ENCODE measurements at places on chromosomes 16 and 17. TPM values are rescaled to one million over a fixed set of nuclear protein-coding genes. Genes with fewer than 3 reads are reported as not detected.
A peak's percentile ranks its signal among the peaks of the same experiment; 100 is the strongest.

DNA sequence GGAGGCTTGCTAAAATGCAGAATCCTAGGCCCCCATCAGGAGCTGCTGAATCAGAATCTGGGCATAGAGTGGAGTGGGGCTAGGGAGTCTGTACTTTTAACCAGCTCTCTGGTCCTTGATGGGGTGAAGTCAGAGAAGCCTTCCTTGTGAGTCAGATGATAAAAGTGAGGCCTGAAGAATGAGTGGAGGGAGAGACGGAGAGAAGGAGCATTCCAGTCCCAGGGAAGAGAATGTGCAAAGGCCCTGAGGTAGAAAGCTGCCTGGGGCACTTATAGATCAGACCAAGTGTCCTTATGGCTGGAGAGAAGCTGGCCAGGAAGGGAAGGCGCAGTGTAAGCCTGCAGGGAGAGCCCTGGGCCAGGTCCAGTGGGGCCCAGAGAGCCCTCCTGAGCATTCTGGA is 235.1 kb upstream of the NLRP1 start:
- no peak for DNase-seq
- H3K27ac ChIP-seq = no peak overlapping the region
- no peaks in the 10 kb centered on the region for H3K36me3 ChIP-seq
- H3K4me1 ChIP-seq = no peaks in the 10 kb centered on the region
- H3K27me3 ChIP-seq = no peaks in the 10 kb centered on the region

- no peak overlapping the region for H3K27ac ChIP-seq
- H3K4me1 ChIP-seq = no peaks in the 10 kb centered on the region
- DNase-seq = no peak
- no peaks in the 10 kb centered on the region for H3K27me3 ChIP-seq
- no peak overlapping the region for H3K4me3 ChIP-seq
- H3K36me3 ChIP-seq = no peaks in the 10 kb centered on the region
Measured at GRCh38 chr17:14833201-14833785, 431.8 kb downstream of the PMP22 start.

- H3K36me3 ChIP-seq = peaks cover 21% of the 10 kb centered on the region
- H3K4me1 ChIP-seq = peaks cover 12% of the 10 kb centered on the region
- H3K4me3 ChIP-seq = no peak overlapping the region
- no peaks in the 10 kb centered on the region for H3K27me3 ChIP-seq
Measured at GRCh38 chr16:28503470-28504259, 3.0 kb downstream of the IL27 start.

DNA sequence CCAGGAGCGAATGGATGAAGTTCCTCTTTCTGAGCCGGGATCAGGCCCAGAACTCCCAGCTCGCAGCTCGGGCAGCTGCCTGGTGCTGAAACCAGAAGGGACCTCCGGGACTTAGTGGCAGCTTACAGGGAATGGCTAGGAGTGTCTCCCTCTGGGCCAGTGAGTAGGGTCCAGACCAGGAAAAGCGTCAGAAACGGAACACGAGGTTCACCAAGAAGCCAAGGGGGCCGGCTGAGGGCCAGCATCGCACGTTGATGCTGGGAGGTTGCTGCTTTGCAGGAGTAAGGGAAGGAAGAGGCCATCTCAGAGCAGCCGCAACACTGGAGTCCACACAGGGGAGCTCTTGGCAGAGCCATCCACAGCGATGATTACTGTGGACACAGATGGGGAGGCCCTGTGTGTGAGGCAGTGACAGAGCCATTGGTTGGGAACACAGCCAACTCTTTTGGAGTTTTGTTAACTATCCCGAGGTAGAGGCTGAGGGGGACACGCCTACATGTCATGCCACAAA is 74.0 kb upstream of the CREBBP start:
- H3K36me3 ChIP-seq = no peaks in the 10 kb centered on the region
- DNase-seq = no peak
- no peak overlapping the region for H3K4me3 ChIP-seq
- H3K4me1 ChIP-seq = no peaks in the 10 kb centered on the region
- H3K27ac ChIP-seq = no peak overlapping the region

- no peak for DNase-seq
- peaks cover 8% of the 10 kb centered on the region for H3K4me1 ChIP-seq
- H3K4me3 ChIP-seq = no peak overlapping the region
- no peaks in the 10 kb centered on the region for H3K27me3 ChIP-seq
Measured at GRCh38 chr17:55332296-55333041, 67.7 kb downstream of the HLF start.

GRCh38 chr17:20203761-20204263 is 194.7 kb downstream of the SPECC1 start:
- no peak overlapping the region for H3K27ac ChIP-seq
- H3K36me3 ChIP-seq = no peaks in the 10 kb centered on the region
- H3K4me3 ChIP-seq = no peak overlapping the region
- no peaks in the 10 kb centered on the region for H3K4me1 ChIP-seq
- no peaks in the 10 kb centered on the region for H3K27me3 ChIP-seq

GRCh38 chr16:11264155-11264832 is 4.8 kb downstream of the TNP2 start:
- peaks cover 5% of the 10 kb centered on the region for H3K4me1 ChIP-seq
- no peaks in the 10 kb centered on the region for H3K27me3 ChIP-seq
- H3K36me3 ChIP-seq = no peaks in the 10 kb centered on the region
- no peak overlapping the region for H3K27ac ChIP-seq
- H3K4me3 ChIP-seq = no peak overlapping the region
- no peak for DNase-seq

DNA sequence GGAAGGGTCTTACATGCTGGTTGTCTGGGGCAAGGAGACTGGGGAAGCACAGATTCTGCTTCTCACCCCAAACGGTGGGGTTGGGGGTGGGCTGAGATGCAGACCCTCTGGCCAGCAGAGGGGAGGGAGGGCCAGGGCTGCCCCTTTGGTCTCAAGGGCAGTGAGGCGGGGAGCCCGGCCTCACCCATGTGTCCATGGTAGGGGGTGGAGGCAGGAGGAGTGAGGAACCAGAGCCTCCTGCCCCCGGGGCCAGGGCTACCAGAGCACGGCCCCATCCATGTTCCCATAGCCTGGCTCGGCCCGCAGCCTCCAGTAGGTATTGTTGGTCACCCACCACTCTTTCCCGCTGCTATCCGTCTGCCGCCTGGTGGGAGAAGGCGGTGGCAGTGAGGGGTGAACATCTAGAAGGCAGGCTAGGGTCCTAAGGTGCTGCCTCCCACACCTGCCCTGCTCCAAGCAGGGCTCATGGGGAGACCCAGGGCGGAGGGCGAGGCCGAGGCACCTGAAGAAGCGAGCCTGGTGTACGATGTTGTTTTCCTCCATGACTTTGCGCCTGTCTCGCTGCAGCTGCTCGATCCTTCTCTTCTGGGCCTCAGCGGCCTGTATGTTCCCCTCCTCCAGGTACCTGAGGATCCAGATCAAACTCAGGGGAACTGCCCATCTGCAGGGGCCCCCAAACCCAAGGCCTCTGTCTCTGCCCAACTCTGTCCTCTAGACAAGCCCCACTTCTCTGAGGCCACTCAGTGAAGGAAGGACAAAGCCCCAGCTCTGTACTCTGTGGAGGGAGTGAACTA is 13.4 kb downstream of the OSBPL7 start:
- DNase-seq = no peak
- no peaks in the 10 kb centered on the region for H3K27me3 ChIP-seq
- no peaks in the 10 kb centered on the region for H3K4me1 ChIP-seq

DNA sequence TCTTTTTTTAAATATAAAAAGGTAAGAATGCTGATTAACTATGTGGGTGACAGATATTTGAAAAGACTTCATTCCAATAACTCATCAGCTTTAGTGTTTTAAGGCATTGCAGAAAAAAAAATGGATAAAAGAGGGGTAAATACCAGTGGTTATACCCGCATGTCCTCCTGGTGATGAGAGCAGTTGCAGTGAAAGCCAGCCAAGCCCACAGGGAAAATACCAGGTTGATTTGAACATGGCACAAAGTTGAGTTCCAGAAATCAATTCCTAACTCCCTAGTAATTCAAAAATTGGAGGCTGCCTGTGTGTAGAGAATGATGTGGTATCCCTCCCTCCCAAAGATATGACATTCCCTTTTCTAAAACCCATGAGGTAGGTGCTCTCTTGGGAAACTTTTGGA is 453.2 kb upstream of the SOX9 start:
- H3K27ac ChIP-seq = no peak overlapping the region
- no peaks in the 10 kb centered on the region for H3K4me1 ChIP-seq
- no peaks in the 10 kb centered on the region for H3K36me3 ChIP-seq
- H3K4me3 ChIP-seq = no peak overlapping the region
- DNase-seq = no peak

GRCh38 chr16:85068746-85069145 is 41.2 kb downstream of the KIAA0513 start:
- H3K4me3 ChIP-seq = no peak overlapping the region
- peaks cover 3% of the 10 kb centered on the region for H3K36me3 ChIP-seq
- H3K4me1 ChIP-seq = no peaks in the 10 kb centered on the region
- no peak overlapping the region for H3K27ac ChIP-seq

- peaks cover 9% of the 10 kb centered on the region for H3K4me1 ChIP-seq
- H3K27ac ChIP-seq = no peak overlapping the region
- H3K4me3 ChIP-seq = no peak overlapping the region
- peaks cover 3% of the 10 kb centered on the region for H3K36me3 ChIP-seq
- H3K27me3 ChIP-seq = no peaks in the 10 kb centered on the region
Measured at GRCh38 chr17:49629447-49629846, 48.5 kb downstream of the SPOP start.

DNA sequence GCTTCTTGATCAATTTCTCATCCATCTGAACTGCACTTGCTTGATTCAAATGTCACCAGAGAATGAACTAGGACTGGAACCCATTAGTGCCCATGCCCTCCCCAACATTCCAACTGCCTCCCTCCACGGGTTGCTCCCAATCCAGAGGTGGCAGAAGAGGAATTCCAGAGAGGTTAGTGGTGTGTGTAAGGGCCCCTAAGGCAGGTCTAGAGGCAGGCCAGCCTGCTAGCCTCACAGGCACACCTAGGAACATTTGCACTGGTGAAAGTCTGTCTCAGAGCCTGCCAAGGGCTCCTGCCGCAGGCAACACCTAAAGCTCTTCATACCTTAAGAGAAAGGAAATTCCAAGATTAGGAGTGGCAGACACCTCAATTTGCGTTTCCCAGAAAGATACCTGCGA is 21.2 kb upstream of the CMTM4 start:
- H3K4me3 ChIP-seq = no peak overlapping the region
- H3K27me3 ChIP-seq = no peaks in the 10 kb centered on the region
- no peak overlapping the region for H3K27ac ChIP-seq
- peaks cover 10% of the 10 kb centered on the region for H3K36me3 ChIP-seq

- H3K27me3 ChIP-seq = no peaks in the 10 kb centered on the region
- H3K4me3 ChIP-seq = peak overlapping the region; percentile 12
- H3K36me3 ChIP-seq = no peaks in the 10 kb centered on the region
- H3K4me1 ChIP-seq = peaks cover 37% of the 10 kb centered on the region
Measured at GRCh38 chr17:82105882-82106687, 8.0 kb upstream of the FASN start.

DNA sequence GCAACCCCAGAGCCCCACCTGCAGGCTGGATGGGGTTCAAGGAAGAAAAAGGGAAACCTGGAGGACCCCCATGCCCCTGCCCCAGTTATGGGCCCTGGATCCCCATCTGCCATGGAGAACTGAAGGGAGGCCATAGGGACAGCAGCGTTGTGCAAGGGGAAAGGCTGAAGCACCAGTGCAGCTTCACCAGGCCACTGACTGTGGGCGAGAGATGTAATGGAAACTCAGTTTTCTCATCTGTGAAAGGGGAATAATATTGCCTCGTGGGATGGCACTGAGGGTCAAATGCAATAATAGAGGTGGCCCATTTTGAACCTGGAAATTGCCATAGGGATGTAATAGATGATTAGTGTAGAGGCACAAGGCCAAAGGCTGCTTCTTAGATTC is 9.9 kb upstream of the TSPOAP1 start:
- DNase-seq = no peak
- no peak overlapping the region for H3K4me3 ChIP-seq
- no peaks in the 10 kb centered on the region for H3K27me3 ChIP-seq
- H3K36me3 ChIP-seq = no peaks in the 10 kb centered on the region

GRCh38 chr17:35752471-35752870 is 568 bp downstream of the GAS2L2 start:
- H3K4me1 ChIP-seq = no peaks in the 10 kb centered on the region
- no peak overlapping the region for H3K4me3 ChIP-seq
- DNase-seq = no peak
- H3K36me3 ChIP-seq = no peaks in the 10 kb centered on the region

GRCh38 chr17:40632216-40632615 is 15.4 kb downstream of the SMARCE1 start:
- DNase-seq = no peak
- H3K27me3 ChIP-seq = no peaks in the 10 kb centered on the region
- no peaks in the 10 kb centered on the region for H3K4me1 ChIP-seq
- H3K36me3 ChIP-seq = peaks cover 68% of the 10 kb centered on the region
- H3K4me3 ChIP-seq = no peak overlapping the region

DNA sequence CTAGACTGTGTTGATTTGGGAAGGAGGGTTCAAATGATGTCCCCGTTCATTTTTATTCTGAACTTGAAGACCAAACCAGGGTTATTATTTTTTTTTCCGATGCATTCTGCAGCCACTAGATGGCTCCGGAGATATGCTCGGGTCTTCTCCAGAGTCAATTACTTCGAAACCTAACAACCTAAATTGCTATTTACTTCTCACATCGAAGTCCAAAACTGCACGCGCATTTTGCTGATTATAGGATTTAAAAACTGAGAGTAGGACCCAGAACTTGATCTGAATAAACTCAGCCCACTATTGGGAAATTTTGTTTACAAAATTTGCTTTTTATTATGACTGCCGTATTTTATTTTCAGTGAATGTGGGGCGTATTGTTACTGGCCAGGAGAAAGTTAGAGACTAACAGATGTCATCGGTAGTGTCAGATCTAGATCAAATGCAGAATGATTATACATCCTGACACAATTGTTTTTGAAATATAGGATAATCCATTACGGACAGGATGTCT is 263.8 kb downstream of the HS3ST3A1 start:
- no peaks in the 10 kb centered on the region for H3K27me3 ChIP-seq
- H3K4me3 ChIP-seq = peak overlapping the region; percentile 46
- H3K36me3 ChIP-seq = no peaks in the 10 kb centered on the region
- no peak for DNase-seq

DNA sequence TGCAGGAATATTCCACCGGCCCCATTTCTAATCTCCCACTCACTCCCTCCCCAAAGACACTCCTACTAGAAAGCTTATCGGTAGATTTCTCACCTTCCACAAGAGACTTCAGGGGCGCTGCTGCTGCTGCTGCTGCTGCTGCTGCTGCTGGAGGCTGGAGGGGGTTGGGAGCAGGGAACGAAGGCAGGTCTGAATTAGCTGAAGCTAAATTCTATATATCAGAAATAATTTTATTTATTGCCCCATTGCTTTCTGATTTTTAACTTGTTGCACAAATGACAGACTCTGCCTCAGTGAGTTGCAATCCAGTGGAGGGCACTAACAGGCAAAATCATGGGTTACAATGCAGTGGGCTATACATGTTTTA is 25.8 kb upstream of the HLF start:
- peak overlapping the region; percentile 60 for H3K4me3 ChIP-seq
- H3K4me1 ChIP-seq = peaks cover 3% of the 10 kb centered on the region
- no peaks in the 10 kb centered on the region for H3K36me3 ChIP-seq
- peak overlapping the region; percentile 91 for H3K27ac ChIP-seq
- peak; percentile 35 for DNase-seq

The RHBDL1 gene
- total RNA-seq = 0.84 TPM

The CA7 gene
- total RNA-seq = not detected

The HYDIN gene
- total RNA-seq = 3.0 TPM

The TBC1D3G gene
- total RNA-seq = not detected

The CBX2 gene
- total RNA-seq = 0.33 TPM

The LRRC37A gene
- total RNA-seq = 2.6 TPM

The CFAP52 gene
- not detected for total RNA-seq

The PIMREG gene
- not detected for total RNA-seq

The CNGB1 gene
- total RNA-seq = under 0.01 TPM

The PNPO gene
- total RNA-seq = 27.8 TPM

The CBX8 gene
- 1.4 TPM for total RNA-seq

The LDHD gene
- total RNA-seq = 84.1 TPM

The CACNG4 gene
- total RNA-seq = 0.09 TPM

The ALOXE3 gene
- total RNA-seq = not detected

The LYRM9 gene
- 4.4 TPM for total RNA-seq

The TMEM98 gene
- 17.5 TPM for total RNA-seq

The ADAM11 gene
- total RNA-seq = 1.1 TPM

The LONP2 gene
- 304 TPM for total RNA-seq

Measured in liver (tissue), 10 donors.